T-cell (primary cell): ENCODE measurements at places on chromosomes 7 and 10. TPM values are rescaled to one million over a fixed set of nuclear protein-coding genes. Genes with fewer than 3 reads are reported as not detected.

GRCh38 chr10:45460235-45460878, 86.3 kb downstream of the ALOX5 start:
- DNase-seq, result no peak

GRCh38 chr10:130023454-130024230, 59.6 kb upstream of the EBF3 start:
- DNase-seq, result no peak

Gene ERCC6
- total RNA-seq, result 40.6 TPM

Gene SLC18A2
- total RNA-seq, result 2.9 TPM

DNA sequence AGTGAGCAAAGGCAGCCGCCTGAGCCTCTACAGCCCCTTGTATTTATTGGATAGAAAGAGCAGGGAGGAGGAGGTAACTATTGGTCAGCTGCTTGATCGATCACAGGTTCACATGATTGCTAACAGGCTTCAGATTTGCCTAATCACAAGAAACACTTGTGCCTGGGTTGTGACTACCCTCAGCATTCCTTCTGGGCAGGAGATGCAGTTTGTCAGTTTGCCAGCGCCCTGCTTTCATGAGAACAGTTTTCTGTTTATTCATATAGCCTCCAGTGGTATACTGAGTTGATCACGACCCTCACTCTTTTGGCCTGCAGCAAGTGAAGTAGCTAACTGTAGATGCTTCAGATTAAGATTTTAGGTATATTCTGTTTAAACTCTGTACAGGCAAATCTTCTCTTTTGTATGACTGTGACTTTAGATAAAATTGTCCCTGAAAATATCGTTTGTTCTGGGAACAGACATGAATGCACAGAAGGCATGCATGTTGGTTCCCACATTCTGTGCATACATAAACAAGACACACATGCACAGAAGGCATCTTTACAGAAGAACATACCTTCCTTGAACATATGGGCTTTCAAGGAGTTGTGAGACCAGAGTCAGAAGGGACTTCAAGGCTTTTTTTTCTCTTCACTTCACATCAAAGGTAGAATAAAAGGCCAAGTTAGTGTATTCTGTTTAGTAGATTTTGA, 422.4 kb upstream of the STEAP1 start:
- DNase-seq, result no peak

GRCh38 chr7:47502240-47502877, 79.6 kb downstream of the TNS3 start:
- DNase-seq, result no peak

Gene LOXL4
- 0.09 TPM for total RNA-seq

GRCh38 chr7:17385612-17386011, 87.2 kb downstream of the AHR start:
- no peak for DNase-seq

Gene BAMBI
- 0.41 TPM for total RNA-seq

Gene EPDR1
- 0.47 TPM for total RNA-seq

GRCh38 chr7:27730112-27730511, 9.8 kb upstream of the TAX1BP1 start:
- no peak for DNase-seq

- DNase-seq, result no peak
Measured at GRCh38 chr7:96691702-96692101, 17.9 kb downstream of the SEM1 start.

DNA sequence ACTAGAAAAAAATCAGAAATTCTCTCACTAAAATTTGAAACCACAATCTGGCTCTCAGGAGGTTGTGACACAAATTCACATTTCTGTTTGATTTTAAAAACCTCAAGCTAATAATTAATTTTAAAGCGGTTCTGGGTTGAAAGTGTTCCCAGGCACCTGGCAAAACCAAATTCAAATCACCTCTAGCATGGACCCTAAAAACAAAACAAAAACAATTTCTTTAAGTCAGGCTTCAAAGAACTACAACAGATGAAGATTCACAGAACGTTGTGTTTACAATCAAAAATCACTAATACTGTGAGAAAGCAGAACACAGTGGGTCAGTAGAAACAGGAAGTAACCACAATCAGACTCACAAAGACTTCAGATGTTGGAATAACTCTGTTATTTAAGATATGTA, 7.2 kb upstream of the RELN start:
- no peak for DNase-seq

GRCh38 chr10:117745301-117745700, 202.8 kb downstream of the EMX2 start:
- no peak for DNase-seq

DNA sequence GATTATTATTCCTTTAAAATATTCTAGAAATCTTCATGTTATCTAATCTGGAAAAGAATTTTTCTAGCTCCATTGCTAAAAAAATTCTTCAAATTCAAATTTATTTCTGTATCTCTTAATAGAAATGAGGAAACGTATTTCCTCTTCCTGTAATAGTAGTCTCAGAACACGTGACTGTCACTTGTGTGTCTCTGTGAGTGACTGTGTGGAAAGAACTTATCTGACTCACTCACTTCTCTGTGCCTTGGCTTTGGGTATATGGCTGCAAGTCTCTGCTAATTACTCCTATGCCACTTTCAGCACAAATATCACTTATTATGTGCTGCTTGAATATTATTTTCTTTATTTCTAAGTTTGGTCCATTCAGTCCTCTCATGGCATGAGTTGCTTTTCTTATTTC, 132.7 kb downstream of the CNTNAP2 start:
- no peak for DNase-seq

DNA sequence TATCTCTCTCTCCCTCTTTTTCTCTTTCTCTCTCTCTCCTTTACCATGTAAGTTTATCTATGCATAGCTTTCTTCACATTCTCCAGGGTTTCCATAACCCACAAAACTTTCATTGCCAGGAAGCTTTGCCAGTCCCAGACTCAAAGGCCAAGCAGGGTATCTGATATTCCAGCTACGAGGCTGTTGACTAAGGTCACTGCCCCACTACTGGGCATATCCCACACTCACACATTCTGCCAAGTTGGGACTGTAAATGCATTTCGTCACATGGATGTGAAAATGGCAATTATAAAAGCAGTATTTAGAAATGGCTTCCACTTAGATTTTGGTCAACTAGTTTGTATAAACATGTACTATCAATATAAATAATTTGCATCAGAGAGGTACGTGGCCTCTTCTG, 43.3 kb upstream of the SEPTIN7 start:
- DNase-seq, result no peak

GRCh38 chr10:101322266-101323108, 31.5 kb upstream of the BTRC start:
- DNase-seq, result no peak

DNA sequence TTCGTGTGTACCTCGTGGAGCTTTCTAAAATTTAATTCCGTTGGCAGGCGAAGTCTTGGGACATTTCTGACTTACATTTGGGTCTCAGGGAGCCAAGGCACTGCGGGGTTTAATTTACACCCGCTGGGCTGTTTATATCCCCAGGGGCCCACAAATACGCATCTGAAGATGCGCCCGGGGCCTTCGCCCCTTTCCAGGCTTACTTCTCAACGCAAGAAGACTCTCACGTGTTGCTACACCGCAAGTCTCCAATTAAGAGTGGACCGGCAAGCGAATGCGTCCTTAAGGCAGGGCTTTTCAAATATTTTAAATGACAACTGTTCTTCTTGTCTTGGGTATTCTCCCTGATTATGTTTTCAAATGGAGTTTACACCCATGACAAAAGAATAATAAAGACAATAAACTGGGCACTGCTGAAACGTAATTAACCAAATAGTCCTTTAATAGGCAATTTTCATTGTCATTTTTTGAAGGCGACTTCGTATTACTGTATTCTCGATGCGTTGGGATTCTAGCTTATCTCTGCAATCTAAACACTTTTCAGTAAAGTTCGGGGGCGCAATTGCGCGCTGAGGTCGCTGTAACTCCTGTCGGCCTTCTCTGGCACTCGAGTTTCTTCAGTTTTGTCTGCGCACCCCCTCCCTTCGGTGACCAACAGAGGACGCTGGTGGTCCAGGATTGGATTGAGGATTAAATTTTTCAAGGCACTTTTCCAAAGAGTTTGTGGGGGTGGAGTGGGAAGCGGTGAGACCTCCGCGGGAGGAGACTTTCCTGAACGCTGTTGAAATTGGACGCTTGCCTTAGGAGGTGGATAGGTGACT, 837 bp upstream of the IGFBP3 start:
- no peak for DNase-seq

- DNase-seq, result no peak
Measured at GRCh38 chr7:72476608-72477305, 64.6 kb upstream of the CALN1 start.

DNA sequence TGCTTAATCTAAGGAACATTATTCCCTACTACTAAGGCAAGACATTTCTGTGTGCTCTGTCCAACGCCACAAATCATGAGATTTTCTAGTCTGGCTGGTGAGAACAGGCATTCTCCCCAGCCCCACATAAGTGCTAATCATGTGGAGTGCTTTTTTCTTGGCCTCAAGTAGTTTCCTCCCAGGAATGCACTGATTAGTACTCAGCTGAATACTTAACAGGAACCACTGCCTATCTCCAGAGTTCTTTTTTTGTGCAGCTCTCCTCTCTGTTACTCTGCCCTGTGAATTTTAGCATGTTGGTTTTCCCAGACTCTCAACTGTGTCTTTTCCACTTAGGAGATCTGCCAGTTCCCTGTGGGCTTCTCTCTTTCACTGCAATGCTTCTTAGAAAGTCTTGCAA, 1098.5 kb upstream of the LRRTM3 start:
- DNase-seq, result no peak

Gene CCDC3
- 0.16 TPM for total RNA-seq

Gene HABP2
- 0.28 TPM for total RNA-seq

Gene ANK3
- 65.5 TPM for total RNA-seq

DNA sequence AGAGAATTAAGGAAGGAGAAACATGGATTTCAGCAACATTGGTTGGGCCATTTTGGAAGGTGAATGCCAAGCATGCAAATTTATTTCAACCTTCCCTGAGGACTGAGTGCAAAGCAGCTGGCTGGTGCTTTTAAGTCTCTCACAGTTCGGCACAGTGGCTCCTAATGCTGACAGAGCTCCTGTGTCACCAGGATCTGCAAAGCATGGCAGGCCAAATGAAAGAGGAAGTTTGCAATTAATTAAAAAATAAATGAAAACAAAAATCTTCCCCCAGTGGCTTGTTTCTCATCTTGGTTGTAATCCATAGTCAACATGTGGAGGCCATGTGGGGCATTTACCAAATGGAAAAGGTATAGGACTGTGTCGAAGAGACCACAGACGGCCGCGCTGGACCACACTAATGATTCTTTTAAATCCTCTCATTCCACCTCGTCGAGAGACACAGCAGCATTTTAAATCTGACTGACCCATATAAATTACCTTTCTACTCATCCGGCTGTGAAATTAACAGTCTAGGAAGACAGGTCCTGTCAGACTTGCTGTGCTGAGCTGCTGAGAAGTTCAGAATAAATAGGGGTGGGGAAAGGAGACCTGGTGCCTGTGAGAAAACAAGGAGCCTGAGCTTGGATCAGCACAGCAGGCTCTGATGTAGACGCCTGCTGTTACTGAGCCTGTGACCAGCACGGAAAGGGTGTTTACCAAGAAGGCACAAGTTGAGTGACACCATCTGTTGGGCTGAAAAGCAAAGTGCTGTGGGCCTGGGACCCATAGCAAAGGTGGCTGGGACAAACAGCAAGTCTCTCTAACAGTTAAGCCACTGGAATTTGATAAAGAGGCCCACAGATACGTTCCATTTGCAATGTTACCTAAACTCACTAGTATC, 136.0 kb upstream of the COL1A2 start:
- DNase-seq, result no peak

- no peak for DNase-seq
Measured at GRCh38 chr10:24435374-24435773, 226.4 kb downstream of the KIAA1217 start.

Gene PDE6C
- total RNA-seq, result not detected

DNA sequence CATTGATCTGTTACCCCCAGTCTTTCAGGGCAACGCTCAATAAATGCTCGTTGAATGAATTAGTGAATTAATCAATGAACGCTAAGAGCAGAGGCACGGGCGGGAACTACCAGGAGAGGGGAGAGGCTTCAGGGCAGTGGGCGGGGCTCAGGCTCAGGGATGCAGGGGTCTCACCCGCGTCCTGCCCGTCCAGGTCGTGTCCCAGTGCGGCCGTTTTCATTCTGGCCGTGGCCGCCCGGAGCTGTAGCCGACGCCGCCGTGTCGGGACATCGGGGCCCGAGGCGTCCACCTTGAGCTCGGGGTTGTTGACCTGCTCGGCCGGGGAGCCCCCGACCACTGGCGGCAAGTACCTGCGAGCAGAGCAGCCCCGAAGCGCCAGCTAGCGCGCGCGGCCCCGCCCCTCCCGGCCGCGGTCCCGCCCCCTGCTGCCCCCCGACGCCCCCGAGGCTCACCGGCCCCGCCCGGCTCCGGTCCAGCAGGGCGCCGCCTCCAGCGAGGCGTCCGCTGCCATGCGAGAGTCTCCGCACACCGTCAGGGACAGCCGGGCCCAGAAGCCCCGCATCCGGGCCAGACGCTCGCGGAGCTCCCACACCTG, 2.8 kb upstream of the GAL3ST4 start:
- DNase-seq, result no peak

DNA sequence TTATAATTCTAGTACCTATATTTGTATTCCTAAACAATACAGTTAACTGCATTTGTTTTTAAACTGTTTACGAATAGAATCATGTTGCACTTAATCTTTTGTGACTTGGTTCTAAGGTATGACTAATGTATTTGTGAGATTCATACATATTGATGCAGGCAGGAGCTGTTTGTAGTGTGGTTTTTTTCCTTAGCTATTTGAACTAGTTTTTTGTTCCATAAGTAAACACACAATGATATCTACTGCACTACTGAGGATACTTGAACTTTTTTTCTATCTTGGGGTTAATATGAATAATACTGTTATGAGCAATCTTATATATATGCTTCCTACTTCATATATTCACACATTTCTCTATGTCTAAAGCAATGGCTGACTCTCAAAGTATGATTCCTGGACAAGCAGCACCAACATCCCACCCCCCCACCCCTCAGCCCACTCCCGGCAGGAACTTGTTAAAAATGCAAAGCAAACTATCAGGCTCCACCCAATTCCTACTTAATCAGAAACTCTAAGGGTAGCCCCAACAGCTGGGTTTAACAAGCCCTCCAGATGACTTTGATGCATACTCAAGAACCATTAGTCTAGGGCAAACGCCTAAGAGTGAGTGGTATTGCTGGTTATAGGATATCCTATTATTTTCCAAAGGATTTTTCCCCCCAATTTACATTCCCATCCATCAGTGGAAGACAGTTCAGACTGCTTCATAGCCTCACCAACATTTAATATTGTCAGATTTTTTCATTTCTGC, 25.8 kb downstream of the BRAF start:
- DNase-seq, result no peak

Gene ZNF365
- 2.3 TPM for total RNA-seq

Gene GPRIN2
- total RNA-seq, result not detected

DNA sequence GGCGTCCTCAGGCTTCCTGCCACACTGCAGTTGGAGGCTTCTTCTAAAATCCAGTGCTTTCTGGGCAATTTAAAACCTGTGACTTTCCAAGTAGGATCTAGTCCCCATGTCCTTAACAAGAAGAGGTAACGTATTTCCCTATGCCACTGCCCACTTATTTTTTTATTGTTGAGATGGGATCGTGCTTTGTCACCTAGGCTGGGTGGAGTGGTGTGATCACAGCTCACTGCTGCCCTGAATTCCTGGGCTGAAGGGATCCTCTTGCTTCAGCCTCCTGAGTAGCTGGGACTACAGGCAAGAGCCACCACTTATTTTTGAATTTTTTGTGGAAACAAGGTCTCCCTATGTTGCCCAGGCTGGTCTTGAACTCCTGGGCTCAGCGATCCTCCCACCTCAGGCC, 63.4 kb downstream of the DAGLB start:
- DNase-seq, result no peak
